ENCODE measurements at places on chromosomes 16 and 17.

- DNase-seq = no peak
These were observed 27.8 kb upstream of the TVP23A start for GRCh38 chr16:10846213-10846998.

DNA sequence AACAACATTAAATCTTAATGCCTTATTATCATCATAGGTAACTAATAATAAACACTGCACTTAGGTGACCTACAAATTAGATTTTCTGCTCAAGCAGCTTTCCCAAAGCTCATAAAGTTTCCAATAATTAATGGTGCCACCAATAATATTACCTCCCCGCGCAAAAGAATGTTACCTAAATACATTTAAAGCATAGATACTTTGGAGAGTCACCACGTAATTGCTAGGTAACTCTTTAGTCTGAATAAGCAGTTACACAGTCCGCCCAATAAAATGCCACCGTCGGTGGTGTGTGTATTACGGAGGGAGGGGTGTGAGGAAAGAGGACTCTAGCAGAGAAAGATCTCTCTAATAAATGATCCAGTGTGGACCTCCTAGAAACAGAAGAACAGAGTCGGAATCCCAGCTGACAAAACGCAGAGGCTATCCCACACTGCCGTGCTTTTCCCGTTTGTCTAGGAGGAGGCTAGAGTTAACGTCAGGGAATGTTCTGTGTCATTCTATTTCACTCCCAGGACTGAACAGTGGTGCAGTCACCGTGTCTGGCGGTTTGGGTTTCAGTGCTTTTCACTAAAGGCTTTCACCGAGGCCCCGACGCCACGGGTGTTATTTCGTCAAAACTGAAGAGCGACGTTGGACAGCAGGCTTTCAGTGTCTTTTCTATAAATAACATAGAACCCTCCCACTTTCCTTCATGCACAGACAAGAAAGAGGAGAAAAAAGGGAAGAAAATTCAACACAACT, 630 bp downstream of the RNFT1 start:
- DNase-seq = peak; percentile 22

- no peak for DNase-seq
These were observed 447.6 kb upstream of the CA10 start for GRCh38 chr17:52606098-52606497.

DNA sequence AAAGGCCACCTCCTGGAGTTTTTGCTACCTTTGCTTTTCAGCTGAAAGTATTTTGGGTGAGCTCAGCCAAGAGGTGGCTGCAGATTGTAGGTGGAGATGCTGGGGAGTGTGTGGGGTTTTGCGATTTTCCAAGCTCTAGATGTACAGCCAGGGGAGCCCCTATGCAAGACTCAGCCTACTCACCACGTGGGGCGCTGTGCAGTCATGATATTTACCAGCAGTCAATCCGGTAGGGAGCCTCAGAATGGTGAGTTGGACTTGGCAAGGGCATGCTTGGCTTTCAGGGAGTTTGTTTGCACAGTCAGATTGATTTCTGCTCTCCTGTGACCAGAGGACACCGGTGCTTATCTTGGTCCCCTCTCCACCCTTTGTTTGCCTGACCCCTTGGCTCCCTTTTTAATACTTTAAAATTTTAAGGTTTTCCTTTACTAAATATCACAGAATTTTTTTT, 175.3 kb downstream of the UTP18 start:
- DNase-seq = no peak

GRCh38 chr16:2371421-2371820, 30.9 kb upstream of the ABCA3 start:
- DNase-seq = no peak

- no peak for DNase-seq
These were observed 2066.7 kb downstream of the TP53TG3F start for GRCh38 chr16:35525979-35526590.

GRCh38 chr16:592518-593306, 2.8 kb downstream of the RAB40C start:
- DNase-seq = no peak

DNA sequence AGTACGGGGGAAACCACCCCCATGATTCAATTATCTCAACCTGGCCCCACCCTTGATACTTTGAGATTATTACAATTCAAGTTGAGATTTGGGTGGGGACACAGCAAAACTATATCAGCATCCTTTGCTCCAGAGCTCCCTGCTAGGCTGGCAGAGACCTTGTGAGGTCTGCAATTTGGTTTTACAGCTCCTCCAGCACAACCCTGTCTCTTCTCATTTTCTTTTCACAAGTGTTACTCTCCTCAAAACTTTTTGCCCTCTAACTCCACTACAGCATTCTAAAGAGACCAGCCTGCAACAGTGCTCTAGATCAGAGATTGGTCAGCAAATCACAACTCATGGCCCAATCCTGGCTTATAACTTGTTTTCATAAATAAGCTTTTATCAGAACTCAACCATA, 114.0 kb downstream of the USP31 start:
- DNase-seq = no peak

- DNase-seq = no peak
These were observed 29.8 kb upstream of the MYH2 start for GRCh38 chr17:10579270-10579669.

DNA sequence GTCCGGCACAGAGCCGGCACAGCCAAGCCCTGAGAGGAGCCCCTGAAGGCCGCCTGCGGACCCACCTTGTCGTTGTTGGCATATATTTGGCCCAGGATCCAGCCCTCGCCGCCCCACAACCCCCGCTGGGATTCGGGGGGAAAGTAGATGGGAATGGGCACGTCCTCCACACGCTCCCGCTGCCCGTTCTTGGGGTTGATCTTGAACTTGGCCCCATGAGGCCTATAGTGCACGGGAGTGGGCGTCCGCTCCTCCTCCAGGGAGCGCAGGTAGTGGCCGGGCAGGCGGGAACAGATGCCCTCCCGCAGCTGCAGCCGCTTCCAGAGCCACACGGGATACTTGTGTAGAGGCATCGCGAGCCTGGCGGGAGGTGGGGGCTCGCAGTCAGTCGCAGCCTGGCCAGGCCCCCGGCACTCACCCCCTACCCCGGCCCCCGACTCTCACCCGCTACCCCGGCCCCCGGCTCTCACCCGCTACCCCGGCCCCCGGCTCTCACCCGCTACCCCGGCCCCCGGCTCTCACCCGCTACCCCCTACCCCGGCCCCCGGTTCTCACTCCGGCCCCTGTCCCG, 387 bp downstream of the MRPL28 start:
- no peak for DNase-seq

- DNase-seq = no peak
These were observed 30.7 kb downstream of the CDRT4 start for GRCh38 chr17:15436473-15437302.

- no peak for DNase-seq
These were observed 9.1 kb downstream of the ATP2A3 start for GRCh38 chr17:3954976-3955672.

GRCh38 chr16:69182730-69183416, 4.1 kb upstream of the SNTB2 start:
- no peak for DNase-seq

DNA sequence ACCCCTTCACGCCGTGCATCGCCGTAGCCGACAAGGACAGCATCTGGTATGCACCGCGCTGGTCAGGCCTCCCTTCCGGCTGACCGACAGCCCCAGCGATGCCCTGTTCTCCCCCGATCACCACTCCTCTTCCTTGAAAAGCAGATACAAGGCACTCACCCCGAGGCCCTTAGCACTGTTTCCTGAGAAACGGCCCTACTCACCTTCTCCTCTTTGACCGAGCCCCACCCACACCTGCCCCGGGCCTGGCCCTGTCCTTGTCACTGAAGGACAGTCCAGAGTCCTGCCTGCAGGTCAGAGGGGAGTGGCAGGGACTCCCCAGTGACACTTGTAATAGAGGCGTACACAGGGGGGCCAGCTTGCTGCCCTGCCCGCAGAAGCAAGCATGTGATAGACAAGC, 45.9 kb upstream of the CHMP6 start:
- DNase-seq = no peak

DNA sequence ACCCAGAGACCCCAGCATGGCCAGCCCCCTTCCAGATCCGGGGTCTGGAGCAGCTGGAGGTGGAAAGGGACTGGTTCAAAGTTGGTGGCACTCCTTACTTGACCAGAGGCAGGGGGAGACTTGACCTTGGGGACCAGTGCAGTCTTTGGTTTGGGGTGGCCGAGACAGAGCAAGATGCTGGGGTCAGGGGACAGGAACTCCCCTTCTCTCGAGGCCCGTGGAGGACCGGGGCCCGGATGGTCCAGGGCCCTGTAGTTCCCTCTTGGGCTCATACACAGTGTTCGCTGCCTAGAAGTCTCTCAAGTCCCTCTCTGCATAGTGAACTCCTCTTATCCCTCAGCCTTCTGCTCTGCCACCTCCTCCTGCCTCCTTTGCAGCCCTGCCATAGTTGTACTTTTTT, 601 bp upstream of the PRSS33 start:
- no peak for DNase-seq

DNA sequence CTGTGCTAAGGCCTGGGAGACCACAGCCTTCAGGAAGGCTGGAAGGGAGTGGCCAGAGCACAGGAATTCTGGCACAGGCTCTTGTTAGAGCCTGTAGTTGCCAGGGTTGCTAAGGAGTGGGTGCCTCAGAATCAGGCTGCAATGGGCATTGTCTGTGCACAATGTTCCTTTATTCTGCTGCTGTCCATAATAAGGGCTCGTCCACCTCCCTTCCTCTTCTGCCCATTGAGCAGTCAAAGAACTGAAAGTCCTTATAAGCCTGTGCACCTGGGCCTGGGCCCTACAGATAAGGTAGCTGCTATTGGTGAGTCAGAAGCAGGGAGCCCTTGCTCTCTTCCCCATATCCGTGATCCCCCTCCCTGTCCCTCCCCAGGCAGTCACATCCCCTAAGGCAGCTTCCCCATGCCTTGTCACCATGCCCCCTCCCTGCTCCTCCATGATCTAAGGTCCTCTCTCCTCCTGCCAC, 5.4 kb upstream of the CNGB1 start:
- no peak for DNase-seq

- DNase-seq = no peak
These were observed 33.6 kb upstream of the MED13 start for GRCh38 chr17:62098623-62099231.

- no peak for DNase-seq
These were observed 84.1 kb downstream of the MYH11 start for GRCh38 chr16:15772579-15773293.

- no peak for DNase-seq
These were observed 737 bp downstream of the NUDT16L1 start for GRCh38 chr16:4693956-4694641.

DNA sequence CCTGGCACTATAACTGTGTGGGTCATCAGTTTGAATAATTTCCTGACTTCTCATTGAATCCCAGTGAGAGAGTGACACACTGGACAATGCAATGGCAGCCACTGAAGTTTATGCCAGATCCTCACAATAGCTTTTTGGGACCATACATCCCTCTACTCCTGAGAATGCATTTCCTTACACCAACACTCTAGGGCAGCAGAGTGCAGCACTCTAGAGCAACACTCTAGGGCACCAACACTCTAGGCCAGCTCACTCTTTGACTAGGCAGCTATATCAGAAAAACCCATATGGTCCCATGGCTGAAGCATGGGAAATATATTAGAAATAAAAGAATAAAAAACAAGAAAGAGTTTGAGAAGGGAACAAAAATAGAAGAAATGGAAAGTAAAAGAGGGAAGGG, 309.2 kb downstream of the MAP2K6 start:
- DNase-seq = no peak

- no peak for DNase-seq
These were observed 34.0 kb downstream of the TIMM22 start for GRCh38 chr17:1030684-1031532.

- DNase-seq = no peak
These were observed 120.3 kb downstream of the MRM1 start for GRCh38 chr17:36721560-36722120.

- DNase-seq = no peak
These were observed 4.3 kb upstream of the MYL4 start for GRCh38 chr17:47204722-47205418.

DNA sequence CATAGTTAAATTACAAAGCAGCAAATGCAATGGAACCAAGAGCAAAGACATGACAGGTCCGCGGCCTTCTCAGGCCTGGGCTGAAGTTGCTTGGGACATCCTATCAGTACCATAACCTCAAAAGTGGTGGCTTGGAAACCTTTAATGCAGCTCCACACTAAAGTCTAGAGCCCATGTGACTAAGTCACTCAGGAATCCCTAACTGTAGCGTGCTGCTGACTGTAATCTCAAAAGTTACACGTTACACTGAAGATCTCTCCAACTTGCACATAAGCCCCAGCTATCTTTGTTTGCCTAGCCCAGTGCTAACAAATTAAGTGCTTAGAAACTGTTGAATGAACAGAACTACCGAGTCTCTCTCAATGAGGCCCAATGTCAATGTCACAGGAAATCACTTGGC, 27.8 kb downstream of the NUP88 start:
- no peak for DNase-seq

GRCh38 chr17:76957678-76958464, 89.7 kb downstream of the MGAT5B start:
- no peak for DNase-seq

DNA sequence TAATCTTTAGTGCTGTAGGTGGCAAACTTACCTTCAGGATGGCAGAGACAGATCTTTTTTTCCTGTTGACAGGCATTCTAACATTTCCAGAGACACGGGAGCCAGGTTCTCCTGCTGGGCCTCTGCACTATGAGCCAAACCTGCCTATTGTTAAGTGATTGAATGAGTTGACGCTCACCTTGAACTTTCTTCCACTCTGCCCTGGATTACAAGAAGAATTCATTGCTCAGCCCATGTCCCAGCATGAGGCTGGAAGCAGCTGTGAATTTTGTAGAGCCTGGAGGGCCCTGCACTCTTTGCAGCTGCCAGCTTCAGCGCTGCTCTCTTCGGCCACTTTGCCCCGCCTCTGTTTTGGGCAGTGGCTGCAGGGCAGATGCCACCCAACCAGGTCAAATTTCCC, 9.4 kb upstream of the SLC7A5 start:
- no peak for DNase-seq

All from stimulated activated CD8-positive, alpha-beta memory T cell treated with anti-CD3 and anti-CD28 coated beads, Interleukin-2, amount 100 ng/mL, for 48 hours (primary cell).